Lung (tissue), 17 donors: ENCODE measurements at places on chromosomes 5 and 9. TPM values are rescaled to one million over a fixed set of nuclear protein-coding genes. Genes with fewer than 3 reads are reported as not detected.

Gene EIF4E1B
- total RNA-seq, result not detected

DNA sequence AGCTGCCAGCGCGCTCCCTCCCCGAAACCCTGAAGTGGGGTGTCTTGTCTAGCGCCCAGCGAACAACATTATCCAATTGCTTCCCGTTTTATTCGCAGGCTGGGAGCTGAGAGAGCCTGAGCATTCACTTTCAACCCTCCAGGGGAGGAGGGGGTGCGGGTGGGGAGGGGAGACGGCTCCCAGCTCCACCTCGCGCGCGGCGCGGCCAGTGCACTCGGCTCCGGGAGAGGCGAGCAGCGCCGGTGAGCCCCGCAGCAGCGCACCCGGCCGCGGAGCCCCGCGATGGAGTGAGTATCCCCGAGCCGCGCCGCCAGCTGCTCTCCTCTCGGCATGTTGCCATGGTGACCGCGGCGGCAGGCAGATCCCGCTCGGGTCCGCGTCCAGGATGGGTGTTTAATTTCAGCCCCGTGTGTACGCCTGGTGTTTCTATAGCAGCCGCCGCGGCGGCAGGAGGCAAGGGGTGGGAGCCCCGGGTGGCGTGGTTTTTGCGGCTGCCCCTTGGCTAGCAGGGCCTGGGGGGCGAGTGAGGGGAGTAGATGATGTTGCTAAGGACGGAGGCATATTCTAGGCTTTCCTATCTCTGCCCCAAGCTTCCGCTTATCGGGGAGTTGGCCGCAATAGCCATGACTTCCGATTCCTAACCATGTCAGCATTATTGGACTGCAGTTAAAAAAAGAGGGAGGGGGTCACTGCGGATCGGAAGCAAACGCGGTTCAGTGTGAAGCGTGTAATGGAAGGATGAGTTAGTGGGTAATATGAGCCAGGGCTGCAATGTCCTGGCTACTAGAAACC lies 139.2 kb upstream of the PALM2AKAP2 start:
- DNase-seq, result peak; percentile 72
- H3K4me3 ChIP-seq, result no peak overlapping the region
- no peaks in the 10 kb centered on the region for H3K36me3 ChIP-seq

Gene NRG2
- total RNA-seq, result 3.0 TPM

DNA sequence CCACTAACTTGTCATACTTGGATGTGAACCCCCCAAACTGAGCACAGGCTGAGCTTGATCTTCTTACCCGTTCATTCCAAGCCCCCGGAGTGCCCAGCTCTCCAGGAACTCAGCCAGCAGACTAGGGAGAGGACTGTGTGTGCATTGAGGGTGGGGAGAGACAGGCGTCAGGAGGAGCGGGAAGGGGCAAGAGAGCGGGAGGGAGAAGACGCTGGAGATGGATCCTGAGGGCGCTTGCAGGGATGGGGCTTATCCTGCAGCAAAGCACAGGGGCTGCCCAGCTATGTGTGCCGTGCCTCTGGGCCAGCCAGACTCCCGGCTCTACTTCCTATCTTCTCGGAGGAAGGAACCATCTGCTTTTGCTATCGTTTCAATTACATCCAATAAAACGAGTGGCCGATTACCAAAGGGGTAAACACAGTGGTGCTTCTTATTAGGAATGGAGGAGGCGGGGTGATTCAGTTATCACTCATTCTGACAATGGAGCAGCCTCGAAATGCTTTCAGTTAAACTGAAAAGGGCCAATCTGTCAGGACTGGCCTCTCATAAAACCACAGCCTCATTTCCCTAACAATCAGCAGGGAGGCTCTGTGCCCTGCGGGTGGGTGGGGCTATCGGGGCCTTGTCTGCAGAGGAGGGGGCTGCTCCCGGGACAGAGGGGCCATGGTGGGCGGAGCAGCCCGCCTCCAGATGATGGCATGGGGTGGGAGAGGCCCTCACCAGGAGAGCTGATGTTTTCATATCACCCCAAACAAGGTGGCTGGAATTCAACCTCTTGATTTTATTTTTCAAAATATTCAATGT lies 168.2 kb downstream of the DAB2IP start:
- no peaks in the 10 kb centered on the region for H3K4me1 ChIP-seq
- H3K27me3 ChIP-seq, result no peaks in the 10 kb centered on the region
- H3K4me3 ChIP-seq, result no peak overlapping the region

GRCh38 chr9:133125941-133126696 lies 5.1 kb upstream of the RALGDS start:
- no peak overlapping the region for H3K4me3 ChIP-seq
- H3K36me3 ChIP-seq, result no peaks in the 10 kb centered on the region
- peaks cover 36% of the 10 kb centered on the region for H3K4me1 ChIP-seq
- H3K27ac ChIP-seq, result peak overlapping the region; percentile 76
- peak; percentile 77 for DNase-seq

DNA sequence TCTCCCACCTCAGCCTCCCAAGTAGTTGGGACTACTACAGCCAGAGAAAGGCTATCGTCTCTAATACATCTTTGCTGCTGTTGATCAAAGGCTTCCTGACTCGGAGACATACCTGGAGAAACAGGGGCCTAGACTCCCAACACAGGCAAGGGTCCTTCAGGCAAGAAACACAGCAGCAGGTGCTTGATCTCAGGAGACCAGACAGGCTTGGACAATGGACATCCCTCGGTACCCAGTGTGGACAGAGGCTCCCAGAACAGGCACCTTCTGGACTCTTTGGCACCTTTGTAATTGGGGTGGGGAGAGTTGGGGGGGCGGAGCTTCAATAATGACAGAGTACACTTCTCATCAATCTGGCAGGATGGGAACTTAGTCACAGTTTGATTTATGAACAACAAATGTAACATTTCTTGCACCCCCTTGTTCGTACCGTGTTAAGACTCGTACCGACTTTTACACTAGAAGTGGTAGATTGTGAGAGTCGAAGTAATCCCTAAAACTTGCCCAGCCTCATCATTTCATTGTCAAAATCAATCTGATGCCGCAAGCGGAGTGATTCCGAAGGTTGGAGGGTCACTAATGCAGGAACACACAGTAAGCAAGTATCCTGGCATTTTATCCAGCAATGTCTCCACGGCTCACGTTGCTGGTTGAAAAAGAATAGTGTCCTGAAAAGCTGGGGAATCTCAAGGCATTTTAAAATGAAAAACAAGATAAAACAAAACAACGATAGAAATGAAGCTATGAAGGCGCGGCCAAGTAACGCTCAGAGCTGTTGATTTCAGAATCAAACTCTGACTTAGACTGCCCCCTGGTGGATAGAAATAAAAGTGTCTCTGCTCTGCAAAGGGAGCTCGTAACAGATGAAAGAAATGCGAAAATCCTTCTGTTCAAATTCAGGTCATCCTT lies 46.4 kb upstream of the STK32A start:
- no peaks in the 10 kb centered on the region for H3K36me3 ChIP-seq
- no peaks in the 10 kb centered on the region for H3K27me3 ChIP-seq
- no peak overlapping the region for H3K27ac ChIP-seq
- no peaks in the 10 kb centered on the region for H3K4me1 ChIP-seq

- no peak for DNase-seq
- H3K27me3 ChIP-seq, result no peaks in the 10 kb centered on the region
- H3K4me3 ChIP-seq, result no peak overlapping the region
- H3K27ac ChIP-seq, result no peak overlapping the region
These were observed 34.9 kb downstream of the DMRT2 start for GRCh38 chr9:1085086-1085485.

- H3K27ac ChIP-seq, result no peak overlapping the region
- no peak for DNase-seq
- no peak overlapping the region for H3K4me3 ChIP-seq
- H3K36me3 ChIP-seq, result no peaks in the 10 kb centered on the region
- H3K27me3 ChIP-seq, result no peaks in the 10 kb centered on the region
- H3K4me1 ChIP-seq, result no peaks in the 10 kb centered on the region
These were observed 3.6 kb upstream of the PSMD5 start for GRCh38 chr9:120846251-120846889.

DNA sequence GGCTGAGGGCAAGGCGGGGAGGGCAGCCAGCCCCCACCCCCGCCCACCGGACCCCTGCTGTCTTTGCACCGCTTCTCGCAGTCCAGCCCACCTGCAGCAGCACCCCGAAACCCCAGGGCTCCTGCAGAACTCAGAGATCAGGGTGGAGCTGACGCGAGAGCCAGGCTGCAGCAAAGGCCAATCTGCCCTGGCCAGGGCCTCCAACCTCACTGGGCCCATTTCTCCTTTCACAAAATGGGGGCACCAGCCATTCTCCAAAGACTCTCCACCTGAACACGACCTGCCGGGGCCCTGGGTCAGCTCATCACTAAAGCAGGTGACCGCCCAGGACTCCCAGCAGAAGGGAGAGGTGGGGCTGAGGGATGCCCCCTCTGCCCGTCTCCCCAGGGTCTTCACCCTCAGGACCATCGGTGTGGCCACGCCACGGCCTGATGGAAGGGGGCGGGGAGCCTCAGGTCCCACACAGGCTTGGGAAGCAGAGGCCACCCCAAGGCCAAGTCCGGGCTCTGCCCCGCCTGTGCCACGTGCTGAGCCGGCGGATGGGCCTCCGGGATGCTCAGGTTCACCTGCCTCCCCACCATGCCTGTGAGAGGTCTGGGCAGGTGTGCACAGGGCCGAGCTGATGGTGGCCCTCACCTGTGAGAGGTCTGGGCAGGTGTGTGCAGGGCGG lies 13.1 kb downstream of the NACC2 start:
- H3K4me3 ChIP-seq, result no peak overlapping the region
- DNase-seq, result no peak
- H3K27me3 ChIP-seq, result no peaks in the 10 kb centered on the region
- no peaks in the 10 kb centered on the region for H3K36me3 ChIP-seq
- H3K27ac ChIP-seq, result no peak overlapping the region

Gene FUT7
- total RNA-seq, result 1.0 TPM

DNA sequence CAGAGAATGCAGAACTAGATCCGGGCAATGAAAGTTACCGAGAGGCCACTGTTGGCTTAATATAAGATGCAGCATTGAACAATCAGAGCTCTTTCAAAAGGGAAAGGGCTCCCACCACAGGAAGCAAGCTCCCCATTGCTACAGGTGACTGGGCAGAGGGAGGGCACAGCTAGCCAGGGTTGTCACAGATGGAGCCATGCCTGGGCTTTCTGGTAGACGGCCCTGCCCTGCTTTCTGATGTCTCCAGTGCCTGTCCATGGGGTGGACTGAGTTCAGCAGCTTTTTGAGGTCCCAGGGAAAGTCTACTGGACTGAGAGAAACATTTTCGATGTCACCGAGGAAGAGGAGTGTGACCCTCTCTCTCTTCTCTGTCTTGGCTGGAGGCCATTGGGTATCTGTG lies 14.1 kb downstream of the RGS3 start:
- no peaks in the 10 kb centered on the region for H3K27me3 ChIP-seq
- H3K27ac ChIP-seq, result no peak overlapping the region
- H3K4me3 ChIP-seq, result no peak overlapping the region

GRCh38 chr9:3840311-3840710 lies 314.5 kb upstream of the RFX3 start:
- no peak overlapping the region for H3K27ac ChIP-seq
- no peaks in the 10 kb centered on the region for H3K4me1 ChIP-seq
- H3K4me3 ChIP-seq, result no peak overlapping the region

- H3K36me3 ChIP-seq, result no peaks in the 10 kb centered on the region
- H3K27me3 ChIP-seq, result no peaks in the 10 kb centered on the region
- no peak overlapping the region for H3K4me3 ChIP-seq
- H3K27ac ChIP-seq, result no peak overlapping the region
- DNase-seq, result no peak
These were observed 40.9 kb downstream of the STX17 start for GRCh38 chr9:99947395-99947794.

DNA sequence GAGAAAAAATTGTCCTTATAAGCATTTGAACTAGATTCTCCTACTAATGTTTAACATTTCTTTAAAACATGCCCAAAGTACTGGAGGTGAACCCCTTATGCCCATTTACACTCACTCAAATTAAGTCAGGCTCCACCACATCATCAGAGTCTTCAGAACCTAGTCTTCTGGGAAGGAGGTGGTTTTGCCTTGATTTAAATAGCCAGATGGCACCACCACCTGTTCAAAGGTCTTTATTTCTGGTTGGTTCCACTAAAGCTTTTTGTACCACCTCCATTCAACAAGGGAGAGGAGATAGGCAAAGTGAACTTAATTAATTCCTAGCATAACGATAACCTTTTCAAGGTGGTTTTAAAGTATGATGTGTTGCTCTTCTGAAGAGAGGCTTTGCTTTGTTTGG lies 189.5 kb downstream of the SLF1 start:
- H3K36me3 ChIP-seq, result no peaks in the 10 kb centered on the region
- no peaks in the 10 kb centered on the region for H3K4me1 ChIP-seq
- H3K4me3 ChIP-seq, result no peak overlapping the region
- DNase-seq, result no peak
- no peak overlapping the region for H3K27ac ChIP-seq
- no peaks in the 10 kb centered on the region for H3K27me3 ChIP-seq
